NCI-H526 treated with DMSO at 0.1 percent for 48 hours (cell line): ENCODE measurements at places on chromosomes 2 and 18.

- no peak for DNase-seq
Observed at GRCh38 chr18:9008709-9009635, 93.5 kb upstream of the NDUFV2 start.

DNA sequence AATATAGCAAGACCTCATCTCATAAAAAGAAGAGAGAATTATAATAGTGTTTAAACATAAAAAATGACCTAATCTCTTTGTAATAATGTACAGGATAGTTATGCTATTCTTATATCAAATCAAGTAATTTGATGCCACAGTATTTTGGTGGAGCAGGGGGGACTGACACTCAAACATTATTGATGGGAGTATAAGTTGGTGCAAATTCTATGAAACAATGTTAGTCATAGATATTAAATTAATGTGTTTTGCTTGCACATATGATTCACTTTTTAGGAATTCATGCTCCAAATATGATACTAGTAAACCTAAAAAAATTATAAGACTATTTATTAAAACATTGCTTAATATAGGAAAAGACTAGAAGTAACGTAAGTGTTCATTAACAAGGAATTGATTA lies 256.1 kb upstream of the SYT4 start:
- no peak for DNase-seq

DNA sequence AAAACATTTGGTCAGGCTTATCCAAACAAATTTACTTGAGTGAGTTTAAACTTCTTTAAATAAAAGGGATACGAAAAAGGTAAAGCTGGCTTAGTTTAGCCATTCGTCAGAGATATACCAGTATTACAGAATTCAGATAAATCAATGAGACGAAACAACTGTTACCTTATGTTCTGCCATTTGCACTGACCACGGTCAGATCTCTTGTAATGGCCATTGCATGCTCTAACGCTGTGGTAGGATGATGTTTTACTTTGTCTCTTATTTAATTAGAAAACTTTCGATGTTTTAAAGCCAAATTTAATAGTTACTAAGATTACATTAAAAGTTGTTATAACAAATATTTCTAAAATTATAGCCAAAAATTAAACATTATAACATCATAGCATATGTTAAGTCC lies 1.5 kb downstream of the C18orf54 start:
- DNase-seq: no peak

DNA sequence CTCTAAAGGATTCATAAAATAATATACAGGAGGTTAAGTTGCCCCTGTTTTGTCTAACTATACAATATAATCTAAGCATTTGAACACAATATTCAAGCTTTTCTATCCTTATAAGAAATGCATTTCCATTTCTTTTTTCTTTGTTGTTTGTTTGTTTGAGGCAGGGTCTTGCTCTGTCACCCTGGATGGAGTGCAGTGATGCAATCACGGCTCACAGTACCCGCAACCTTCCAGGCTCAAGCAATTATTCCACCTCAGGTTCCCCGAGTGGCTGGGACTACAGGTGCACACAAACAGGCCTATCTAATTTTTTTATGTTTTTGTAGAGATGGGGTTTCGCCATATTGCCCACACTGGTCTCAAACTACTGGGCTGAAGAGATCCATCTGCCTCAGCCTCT lies 307.8 kb downstream of the ZNF804A start:
- DNase-seq: no peak

DNA sequence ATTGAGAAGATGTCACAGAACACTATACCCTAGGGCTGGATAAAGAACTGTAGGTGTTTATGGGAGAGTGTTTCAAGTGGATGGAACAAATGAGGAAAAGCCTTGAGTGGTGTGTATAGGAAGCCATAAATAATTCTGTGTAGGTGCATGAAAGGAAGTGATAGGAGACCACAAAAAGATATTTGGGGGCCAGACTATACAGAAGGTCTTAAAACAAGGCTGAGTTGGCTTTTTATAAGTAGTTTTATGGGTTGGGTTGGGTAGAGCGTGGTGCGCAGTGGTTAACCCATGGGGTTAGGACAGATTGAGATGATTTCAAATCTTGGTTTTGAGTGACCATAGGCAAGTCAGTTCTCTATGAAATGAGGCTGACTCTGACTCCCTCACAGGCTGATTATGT lies 110.5 kb downstream of the PKP4 start:
- DNase-seq: no peak

- DNase-seq: no peak
Observed at GRCh38 chr2:191322828-191323506, 77.8 kb downstream of the MYO1B start.

- no peak for DNase-seq
Observed at GRCh38 chr2:206937555-206937954, 1.8 kb upstream of the CPO start.

DNA sequence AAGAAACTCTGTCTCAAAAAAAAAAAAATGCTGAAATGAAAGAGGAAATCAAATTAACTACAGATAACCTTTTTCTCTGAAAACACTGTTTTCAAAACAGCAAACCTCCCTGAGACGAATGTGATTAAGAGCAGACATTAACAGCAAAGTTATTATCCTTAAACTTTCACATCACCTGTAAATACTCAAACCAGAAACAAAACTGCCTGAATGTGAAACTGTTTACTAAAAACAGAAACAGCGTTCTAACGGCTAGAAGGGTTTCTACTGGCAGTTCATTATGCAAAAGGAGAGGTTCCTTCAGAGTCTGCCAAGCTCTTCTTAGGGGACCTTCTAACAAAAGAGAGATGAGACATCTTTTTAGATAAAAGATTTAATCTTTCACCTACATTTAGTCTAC lies 45.9 kb downstream of the PNO1 start:
- no peak for DNase-seq

GRCh38 chr2:23681356-23682140 lies 245.4 kb downstream of the ATAD2B start:
- no peak for DNase-seq

GRCh38 chr2:29606104-29607037 lies 315.0 kb downstream of the ALK start:
- DNase-seq: no peak

DNA sequence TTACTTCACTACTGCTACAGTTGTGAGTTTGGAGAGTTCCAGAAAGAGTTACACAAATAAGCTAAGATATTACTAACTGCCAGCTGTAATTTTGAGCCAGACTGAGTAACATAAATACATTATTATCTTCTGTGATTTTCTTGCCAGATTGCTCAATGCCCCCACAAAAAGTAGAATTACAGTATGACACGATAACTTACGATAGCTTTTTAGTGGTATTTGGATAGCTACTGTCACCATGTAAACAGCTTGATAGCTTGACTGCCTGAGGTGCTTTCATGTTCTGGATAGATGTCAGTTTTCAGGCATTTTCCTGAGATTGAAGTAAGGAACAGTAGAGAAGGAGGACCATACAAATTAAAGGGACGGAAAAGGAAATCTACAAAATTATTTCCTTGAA lies 533.3 kb downstream of the SOCS6 start:
- no peak for DNase-seq

- no peak for DNase-seq
Observed at GRCh38 chr2:128365217-128365905, 46.7 kb upstream of the HS6ST1 start.

- no peak for DNase-seq
Observed at GRCh38 chr2:54370405-54371104, 85.6 kb upstream of the SPTBN1 start.

DNA sequence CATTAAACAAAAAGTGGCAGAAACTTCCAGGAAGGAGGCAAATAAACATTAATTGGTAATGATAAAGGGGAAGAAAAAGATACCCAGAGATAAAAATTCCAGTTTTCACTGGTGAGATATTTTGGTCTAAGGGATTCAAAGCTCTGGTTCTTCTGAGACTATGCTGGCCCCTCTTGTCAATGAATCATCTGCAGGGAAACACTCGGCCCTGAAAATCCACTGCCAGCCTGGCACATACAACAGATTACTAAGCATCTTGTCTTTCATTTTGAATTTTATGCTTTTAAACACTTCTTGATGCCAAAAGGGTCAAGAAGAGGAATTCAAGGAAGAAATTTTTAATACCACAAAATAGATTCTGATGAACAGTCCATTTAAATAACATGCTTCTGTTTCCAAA lies 1603.8 kb upstream of the ZEB2 start:
- DNase-seq: no peak

- DNase-seq: no peak
Observed at GRCh38 chr2:178782236-178782635, 25.0 kb downstream of the TTN start.

GRCh38 chr2:9152975-9153642 lies 53.5 kb upstream of the ASAP2 start:
- DNase-seq: peak; percentile 14

GRCh38 chr2:150232871-150233270 lies 254.6 kb downstream of the RND3 start:
- no peak for DNase-seq

DNA sequence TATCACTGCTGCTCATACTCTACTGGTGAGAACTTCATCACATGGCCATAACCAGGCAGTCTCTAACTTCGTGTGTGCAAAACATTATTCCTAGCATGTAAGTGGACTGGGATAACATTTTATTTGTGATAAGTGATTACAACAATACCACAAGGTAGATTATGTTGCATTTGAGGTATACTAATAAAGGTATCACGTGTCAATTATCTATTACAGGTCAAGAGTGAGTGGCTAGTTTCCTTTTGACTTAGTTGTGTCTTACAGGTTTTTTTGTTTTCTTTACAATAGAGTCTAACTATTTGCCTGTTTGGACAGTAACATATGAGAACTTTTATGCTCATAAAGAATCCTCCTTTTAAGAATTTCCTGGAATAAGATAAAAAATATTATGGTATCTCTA lies 67.2 kb upstream of the DSC1 start:
- no peak for DNase-seq

DNA sequence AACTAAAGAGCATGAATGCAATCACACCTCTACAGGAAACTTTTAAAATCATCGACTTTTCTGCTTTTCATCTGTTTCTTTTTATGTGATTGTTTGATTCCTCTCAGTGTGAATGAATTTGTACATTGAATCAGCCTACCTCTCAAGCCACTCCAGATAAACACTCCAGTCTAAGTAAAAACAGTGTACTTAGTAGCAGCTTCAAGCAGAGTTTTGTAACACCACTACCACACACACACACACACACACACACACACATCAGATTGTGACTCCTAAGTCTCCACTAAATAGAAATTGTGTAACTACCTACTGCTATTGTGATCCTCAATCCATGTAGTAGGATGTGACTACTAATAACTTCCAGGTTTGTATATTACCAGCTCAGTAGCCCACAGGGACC lies 65.3 kb upstream of the EPB41L5 start:
- DNase-seq: no peak

DNA sequence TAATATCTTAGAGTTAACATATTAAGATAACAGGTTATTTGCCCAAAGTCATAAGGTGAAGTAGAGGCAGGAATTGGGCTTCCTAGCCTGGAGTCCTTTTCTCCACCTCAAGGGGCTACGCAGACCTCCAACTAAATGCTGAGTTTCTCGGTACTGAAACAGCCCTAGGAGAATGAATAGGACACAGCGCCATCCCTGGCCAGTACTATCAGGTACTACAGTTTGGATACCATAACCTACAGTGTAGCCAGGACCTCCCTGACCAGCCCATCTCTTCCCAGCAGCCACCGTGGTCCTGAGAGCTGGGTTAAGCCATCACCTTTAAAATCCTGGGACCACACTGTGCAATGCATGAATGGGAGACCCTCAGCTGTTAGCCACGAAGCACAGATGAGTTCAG lies 15.7 kb downstream of the CASP8 start:
- no peak for DNase-seq

- DNase-seq: no peak
Observed at GRCh38 chr2:217970206-217970605, 32.6 kb downstream of the TNS1 start.
